ENCODE measurements at places on chromosomes 3 and 15.

- no peak for DNase-seq
Observed at GRCh38 chr3:114609973-114610630, 316.3 kb downstream of the TIGIT start.

DNA sequence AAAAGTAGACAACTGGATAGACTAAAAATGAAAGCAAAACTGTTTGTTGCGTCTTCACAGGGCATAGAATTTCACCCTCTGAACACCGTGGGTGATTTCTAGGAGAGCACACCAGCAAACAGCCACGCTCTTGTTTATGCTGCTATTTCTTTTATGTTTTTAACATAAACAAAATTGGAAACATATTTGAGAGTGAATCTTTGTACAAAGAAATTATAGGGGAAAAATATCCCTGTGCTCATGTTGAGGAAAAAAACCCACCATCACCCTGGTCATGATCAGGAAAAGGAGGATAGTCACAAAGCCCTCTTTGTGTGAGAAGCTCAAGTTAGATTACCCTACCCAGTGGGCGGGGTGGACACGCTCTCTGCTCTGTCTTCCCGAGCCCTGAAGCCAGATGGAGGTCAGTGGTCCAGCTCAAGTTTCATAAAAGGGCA lies 313.3 kb downstream of the SATB1 start:
- no peak for DNase-seq

DNA sequence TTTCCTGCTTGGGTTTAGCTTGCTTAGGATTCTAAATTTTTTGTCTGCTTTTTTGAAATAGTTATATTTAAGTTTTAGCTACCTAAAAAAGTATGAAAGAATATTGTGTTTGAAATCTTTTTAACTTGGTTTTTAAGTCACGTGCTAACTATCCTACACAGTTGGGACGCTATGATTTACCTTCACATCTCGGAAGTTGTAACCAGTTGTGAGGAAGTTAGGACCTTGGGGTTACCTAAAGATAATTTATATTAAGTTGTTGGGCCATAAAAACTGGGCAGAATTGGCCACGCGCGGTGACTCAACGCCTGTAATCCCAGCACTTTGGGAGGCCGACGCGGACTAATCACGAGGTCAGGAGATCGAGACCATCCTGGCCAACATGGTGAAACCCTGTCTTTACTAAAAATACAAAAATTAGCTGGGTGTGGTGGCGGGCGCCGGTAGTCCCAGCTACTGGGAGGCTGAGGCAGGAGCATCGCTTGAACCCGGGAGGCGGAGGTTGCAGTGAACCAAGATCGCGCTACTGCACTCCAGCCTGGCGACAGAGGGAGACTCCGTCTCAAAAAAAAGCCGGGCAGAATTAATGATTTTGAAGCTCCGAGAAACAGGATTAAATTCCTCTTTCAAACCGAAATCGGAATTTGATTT lies 1.0 kb downstream of the ZFAND6 start:
- DNase-seq: peak; percentile 9

DNA sequence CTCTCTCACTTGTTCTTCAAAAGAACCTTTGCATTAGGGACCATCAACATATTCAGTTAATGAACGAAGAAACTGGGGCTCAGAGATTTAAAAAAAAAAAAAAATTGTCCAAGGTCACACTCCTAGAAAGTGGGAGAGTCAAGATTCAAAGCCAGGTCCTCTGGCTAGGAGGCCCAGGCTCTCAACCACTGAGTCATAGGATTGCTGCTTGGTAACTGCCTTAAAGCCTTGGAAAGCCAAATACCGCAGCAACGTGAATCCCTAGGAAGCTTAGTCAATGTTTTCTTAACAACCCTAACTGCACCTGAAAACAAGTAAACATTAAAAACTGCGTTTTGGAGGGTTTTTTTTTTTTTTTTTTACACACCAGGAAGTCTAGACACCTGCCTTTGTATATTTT lies 156.8 kb downstream of the WNT5A start:
- no peak for DNase-seq

DNA sequence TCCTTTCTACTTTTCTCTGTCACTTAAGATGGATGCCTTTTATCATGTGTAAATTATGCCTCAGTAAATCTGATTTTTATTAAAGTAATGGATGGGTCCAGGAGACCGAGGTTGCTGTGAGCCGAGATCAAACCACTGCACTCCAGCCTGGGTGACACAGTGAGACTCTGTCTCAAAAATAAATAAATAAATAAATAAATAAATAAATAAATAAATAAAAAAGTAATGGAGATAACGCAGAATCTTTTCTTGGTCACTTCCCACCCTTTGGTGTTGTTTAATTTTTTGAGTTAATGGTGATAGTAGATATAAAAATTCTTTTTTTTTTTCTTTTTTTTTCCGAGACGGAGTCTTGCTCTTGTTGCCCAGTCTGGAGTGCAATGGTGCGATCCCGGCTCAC lies 44.1 kb upstream of the MUC13 start:
- DNase-seq: no peak

DNA sequence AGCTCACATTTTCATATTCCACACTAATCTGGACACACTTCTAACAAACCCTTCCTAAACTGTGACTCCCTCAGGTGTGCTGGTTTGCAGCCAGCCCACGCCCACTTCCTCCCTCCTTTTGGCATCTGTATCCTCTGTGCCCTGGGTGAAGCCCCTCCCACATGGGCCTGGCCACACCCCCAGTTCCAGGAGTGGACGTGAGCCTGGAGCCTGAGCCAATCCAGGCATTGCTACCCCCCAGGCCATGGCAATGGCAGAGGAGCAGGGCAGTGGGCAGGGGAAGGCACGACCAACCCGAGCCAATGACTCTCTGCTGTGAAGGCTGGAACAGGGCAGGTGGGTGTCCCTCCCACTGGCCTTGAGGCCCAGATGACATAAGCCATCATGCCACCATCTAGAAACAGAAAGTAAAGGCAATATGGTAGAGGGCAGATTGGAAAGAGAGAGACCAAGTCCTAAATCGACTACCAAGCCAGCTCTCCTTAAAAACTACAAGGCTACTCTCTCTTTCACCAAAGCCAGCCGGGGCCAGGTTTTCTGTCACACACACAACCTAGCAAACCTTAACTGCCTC lies 18.6 kb downstream of the FAM174B start:
- no peak for DNase-seq

DNA sequence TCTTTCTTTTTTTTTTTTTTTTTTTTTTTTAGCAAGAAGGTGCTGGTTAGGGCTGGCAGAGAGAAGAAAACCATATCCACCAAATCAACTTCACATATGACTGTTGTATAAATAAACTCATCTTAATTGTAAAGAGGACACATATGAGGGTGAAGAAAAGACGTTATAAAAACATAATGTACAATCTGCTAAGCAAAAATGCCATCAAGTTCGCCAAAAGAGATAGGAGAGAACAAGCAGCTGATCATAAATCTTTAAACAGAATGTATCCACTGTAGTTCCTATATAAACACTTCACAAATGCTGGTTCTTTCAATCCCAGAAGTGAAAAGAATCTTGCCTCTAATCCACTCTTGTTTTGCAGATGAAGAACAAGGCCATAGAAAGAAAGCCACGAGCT lies 9.2 kb downstream of the FGF12 start:
- no peak for DNase-seq

- no peak for DNase-seq
Observed at GRCh38 chr3:159779883-159780282, 208.8 kb upstream of the IL12A start.

DNA sequence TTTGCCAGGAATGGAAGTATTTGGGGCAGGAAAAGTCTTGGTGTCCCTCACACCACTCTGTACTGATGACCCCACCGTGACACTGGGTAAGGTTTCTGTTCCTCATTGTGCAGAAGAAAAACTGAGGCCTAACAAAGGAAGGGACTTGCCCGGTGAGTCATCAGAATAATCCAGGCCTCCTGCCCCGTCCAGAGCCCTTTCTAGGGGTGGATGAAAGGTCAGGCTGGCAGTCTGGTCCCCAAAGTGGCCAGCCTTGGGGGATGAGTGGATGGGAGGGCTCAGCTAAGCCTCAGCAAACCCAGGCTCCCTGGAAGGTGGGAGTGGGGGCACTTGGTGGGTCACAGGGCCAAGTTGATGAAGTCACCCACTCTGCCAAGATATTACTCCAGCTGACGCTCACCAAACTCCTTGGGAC lies 2.3 kb upstream of the DNAH1 start:
- no peak for DNase-seq

GRCh38 chr3:142884531-142884930 lies 4.4 kb downstream of the PCOLCE2 start:
- DNase-seq: no peak

- no peak for DNase-seq
Observed at GRCh38 chr3:194782698-194783404, 97.2 kb downstream of the FAM43A start.

DNA sequence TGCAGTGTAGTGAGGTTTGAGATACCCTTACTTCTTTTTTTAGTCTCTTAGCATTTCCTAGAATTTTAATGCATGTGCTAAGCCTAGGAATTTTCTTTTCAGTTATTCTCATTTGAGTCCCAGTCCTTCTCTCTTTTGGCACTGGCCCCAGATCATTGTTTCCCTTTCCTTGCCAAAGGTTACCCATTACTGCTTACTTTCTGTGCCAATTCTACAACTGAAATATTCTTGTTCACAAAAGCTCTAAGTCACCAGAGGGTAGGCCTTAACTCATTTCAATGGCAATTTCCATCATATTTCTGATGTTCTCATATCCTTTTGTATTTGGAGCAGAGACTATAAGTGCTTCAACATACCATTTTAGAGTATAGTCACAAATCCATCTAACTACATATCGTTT lies 199.6 kb upstream of the CBLB start:
- no peak for DNase-seq

GRCh38 chr3:76470285-76470684 lies 569.6 kb upstream of the ROBO2 start:
- no peak for DNase-seq

GRCh38 chr3:11900824-11901223 lies 54.1 kb upstream of the TAMM41 start:
- DNase-seq: no peak
